ENCODE measurements at places on chromosomes 4 and X.

GRCh38 chr4:57410331-57411052 lies 300.3 kb upstream of the IGFBP7 start:
- no peak for DNase-seq

DNA sequence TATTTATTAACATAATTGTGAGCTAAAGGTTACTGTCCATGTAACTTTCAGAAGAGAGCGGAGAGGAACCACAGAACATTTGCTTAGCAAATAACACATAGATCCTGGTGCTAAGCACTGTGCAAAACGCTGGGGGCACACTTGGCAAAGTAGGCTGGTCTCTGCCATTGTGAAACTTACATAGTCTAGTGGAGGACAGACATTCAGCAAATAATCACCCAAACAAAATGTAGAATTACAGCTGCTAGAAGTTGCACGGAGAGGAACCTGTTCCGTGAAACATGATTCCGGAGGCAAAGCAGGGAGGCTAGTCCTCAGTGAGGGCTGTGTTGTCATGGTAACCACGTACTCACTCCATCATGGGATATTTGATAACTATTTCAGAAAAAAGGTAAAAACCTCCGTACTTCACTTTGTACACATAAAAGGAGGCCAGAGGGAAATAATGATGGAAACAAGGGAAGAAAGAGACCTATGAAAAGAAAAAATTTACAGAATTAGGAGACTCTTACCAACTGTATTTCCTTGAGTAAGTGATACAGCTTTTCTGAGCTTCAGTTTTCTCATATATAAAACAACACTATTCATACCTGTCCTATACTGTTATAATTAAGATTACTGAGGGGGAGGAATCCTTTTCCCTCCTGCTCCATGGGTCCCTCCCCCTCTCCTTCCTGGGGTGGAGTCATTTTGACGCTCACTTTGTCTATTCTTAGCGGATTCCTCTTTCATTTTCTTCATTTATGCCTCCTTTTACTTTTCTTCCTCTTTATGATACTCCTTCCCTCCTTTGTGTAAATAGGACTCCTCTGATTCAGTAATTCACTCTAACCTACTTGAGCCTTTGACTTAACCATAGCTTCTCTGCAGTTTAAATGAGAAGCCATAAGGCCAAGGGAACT lies 825 bp upstream of the RASGEF1B start:
- DNase-seq, result peak; percentile 54

GRCh38 chrX:25049357-25049756 lies 33.6 kb upstream of the ARX start:
- no peak for DNase-seq

DNA sequence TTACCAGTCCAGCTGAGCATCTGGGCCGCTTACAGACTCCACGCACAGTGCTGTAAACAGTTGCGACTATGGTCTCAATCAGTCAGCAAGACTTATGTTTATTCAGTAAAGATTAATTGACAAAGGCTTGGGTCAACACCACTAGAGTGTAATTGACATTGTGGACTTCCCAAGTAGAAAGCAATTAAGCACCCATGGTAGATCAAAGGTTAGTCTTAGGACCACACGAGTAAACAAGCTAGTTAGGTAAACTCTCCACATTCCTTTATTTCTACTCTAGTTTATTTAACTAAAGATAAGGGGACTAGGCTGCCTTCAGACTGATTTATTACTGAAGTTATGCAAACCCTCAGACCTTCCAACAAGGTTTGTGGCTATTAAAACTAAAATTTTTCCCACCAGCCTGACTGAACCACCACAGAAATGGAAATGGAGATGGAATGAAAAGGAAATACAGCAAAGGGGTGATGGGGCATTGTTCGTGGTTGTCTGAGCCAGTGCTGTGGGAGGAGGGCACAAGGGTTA lies 44.2 kb downstream of the MTHFD2L start:
- DNase-seq, result no peak

- DNase-seq, result no peak
Observed at GRCh38 chr4:147760695-147761094, 28.8 kb downstream of the ARHGAP10 start.

DNA sequence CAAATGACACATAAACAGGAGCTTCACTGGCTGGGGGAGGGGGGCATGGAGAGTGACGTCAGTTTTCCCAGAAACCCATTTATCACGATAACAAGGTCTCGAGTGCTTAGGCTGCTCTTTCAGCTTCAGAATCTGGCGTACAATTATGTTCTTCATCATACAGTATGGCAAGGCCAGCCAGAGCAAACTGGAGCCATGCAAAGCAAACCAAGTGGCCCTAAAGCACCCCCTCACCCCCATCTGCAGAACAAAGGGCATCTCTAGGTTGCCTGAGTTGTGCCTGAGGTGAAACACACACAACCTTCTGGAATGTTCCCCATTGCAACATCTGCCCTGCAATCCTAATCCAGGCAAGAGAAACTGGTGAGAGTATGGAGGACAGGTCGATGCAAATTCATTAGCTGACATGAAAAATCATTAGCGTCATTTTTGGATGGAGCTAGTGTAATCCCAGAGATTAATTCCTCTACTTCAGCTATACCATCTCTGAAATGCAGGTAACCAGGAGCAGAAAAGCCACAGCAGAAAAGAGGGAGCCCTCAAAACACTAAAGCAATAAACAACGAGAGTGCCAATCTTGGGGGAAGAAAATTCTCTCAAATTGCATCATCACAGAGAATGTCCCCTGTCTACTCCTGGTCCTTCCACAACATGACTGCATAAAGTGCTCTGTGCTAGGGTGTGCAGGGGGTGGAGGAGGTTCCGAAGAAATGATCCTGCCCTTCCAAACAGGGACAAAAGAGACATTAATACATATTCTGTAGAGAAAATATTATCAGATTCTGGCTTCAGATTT lies 1.8 kb downstream of the SEPTIN6 start:
- DNase-seq, result no peak

GRCh38 chr4:6494431-6495295 lies 22.2 kb upstream of the PPP2R2C start:
- no peak for DNase-seq

DNA sequence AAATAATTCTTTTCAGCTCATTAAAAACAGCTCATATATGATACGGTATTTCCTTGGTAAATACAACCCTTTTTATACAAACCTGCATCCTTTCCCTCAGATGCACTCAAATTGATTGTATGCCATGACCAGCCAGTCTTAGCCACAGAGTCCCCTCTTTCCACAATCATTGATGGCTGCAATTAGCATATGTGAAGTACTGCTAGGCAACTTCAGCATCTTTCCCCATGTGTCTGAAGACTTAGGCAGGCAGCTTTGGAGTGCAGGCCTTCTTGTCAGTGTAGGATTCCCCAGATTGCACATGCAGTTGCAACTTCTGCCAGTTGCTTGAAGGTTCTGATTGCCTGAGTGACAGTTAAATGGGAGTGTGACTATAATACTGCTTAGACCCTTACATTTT lies 15.6 kb upstream of the MBNL3 start:
- no peak for DNase-seq

- no peak for DNase-seq
Observed at GRCh38 chr4:180811556-180811955, 1431.6 kb upstream of the TENM3 start.

GRCh38 chr4:2843941-2844584 lies 419 bp downstream of the ADD1 start:
- peak; percentile 56 for DNase-seq

DNA sequence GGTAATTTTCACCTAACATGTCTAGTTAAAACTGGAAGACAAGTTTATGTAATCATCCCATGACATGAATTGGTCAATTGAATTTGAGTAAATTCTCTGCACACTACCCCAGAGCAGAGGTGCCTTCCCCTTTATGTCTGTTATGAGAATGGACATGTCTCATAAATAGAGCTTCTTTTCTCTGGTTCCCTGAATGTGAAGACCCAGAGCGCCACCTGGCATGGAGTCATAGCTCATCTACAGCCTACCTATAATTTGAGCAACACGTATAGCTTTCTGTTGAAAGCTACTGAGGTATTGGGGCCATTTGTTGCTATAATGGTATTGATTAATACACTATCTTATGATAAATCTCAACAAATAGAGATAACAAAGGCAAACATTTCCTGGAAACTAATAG lies 626.5 kb upstream of the GALNTL6 start:
- DNase-seq, result no peak

- peak; percentile 10 for DNase-seq
Observed at GRCh38 chrX:29308726-29309125, 721.5 kb downstream of the IL1RAPL1 start.

GRCh38 chrX:39869846-39870601 lies 227.7 kb downstream of the BCOR start:
- DNase-seq, result no peak

GRCh38 chrX:149825424-149825823 lies 43.7 kb downstream of the MAGEA9 start:
- DNase-seq, result peak; percentile 11

DNA sequence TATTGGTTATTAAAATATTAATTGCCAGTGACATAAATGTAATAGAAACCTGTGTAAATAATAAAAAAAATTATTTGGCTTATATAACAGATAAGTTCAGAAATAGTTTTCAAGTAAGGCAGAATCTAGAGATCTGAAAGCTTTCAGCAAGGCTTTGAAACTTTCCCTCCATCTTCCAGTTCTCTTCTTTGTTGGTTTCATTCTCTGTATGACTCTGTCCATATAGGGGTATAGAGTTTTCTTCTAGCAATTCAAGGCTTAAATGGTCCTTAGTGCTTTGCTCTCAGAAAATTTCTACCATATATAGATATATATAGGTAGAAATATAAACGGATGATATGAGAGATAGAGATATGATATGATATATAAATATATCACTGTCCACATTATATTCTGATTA lies 160.5 kb upstream of the GABRA2 start:
- DNase-seq, result no peak
